CD4-positive, alpha-beta T cell treated with Interleukin-15 for 4 hours (primary cell): ENCODE measurements at places on chromosomes 1 and 21.
A peak's percentile ranks its signal among the peaks of the same experiment; 100 is the strongest.

GRCh38 chr1:11478571-11479374, at the start of gene DISP3:
TSS of gene DISP3 (plus strand) at chr1:11479155. CDS start at chr1:11500993, 21,838 bp downstream.
- DNase-seq, result peak; percentile 44

- no peak for DNase-seq
Measured at GRCh38 chr1:94068096-94068998, 52.6 kb downstream of the ABCA4 start.

GRCh38 chr1:153937331-153937730, 9.2 kb downstream of the DENND4B start:
- no peak for DNase-seq

DNA sequence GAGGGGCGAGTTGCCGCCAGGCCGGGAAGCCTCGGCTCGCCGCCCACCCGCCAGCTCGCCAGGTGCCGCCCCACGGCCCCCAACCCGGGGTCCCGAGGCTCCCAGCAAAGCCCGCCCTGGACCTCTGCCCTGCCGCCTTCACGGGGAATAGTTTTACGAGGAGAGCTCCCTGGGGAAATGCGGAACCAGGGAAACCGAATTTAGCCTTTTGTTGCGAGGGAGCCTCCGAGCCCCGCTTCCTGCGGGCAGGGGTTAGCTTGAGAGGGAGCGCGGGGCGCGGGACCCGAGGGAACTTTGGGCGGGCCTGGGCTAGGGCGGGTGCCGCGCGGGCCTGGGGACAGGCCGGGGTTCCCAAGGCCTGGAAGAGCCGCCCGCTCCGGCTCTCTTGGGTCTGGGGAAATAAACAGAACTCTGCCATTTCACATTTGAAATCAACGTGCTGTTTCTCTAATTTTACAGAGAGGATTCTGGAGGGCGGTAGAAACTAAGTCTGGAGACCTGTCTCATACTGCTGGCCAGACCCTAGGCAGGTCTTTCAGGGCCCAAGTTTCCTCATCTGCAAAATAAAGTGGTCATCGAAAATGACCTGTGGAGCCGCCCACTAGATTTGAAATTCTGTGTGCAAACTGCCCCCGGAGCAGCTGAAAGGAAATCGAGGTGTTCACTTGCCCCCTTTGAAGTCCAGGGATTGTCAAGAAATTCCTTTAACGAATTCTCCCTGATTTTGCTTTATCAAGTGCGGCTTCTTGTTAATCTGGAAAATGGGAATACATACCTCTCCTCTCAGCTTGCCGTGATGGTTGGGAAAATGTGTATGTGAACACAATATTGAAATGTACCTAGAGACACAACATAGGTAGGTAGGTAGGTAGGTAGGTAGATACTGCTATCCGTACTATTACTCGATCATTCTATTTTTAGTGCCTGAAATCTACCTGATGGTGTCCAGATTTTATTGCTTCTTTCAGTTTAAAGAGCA, 749 bp upstream of the GLUL start:
- no peak for DNase-seq

DNA sequence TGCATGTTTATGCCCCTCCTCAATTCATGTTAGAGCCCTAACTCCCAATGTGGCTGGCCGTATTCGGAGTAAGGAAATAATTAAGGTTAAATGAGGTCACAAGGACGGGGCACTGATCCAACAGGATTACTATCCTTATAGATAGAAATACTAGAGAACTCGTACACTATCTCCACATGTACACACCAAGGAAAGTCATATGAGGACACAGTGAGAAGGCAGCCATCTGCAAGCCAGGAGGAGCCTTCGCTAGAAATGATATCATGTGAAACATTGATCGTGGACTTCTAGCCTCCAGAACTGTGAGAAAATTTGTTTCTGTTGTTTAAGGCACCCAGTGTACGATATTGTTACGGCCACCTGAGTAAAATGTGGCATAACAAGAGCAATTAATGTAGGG, 79.7 kb downstream of the FAF1 start:
- DNase-seq, result no peak

DNA sequence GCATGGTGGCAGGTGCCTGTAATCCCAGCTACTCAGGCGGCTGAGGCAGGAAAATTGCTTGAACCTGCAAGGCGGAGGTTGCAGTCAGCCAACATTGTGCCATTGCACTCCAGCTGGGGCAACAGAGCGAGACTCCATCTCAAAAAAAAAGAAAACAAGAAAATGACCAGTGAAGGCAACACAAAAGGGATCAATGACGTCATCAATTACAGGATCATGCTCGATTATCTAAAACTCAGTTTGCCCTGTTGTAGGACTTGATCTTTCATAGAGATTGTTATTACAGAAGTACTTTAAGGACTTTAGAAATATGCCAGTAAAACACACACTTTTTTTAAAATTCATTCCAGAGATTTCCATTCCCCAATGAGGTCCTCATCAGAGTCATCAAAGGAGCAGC, 147.8 kb downstream of the ETS2 start:
- no peak for DNase-seq

GRCh38 chr21:45838634-45839033, 142.9 kb upstream of the COL6A1 start:
- DNase-seq, result no peak

DNA sequence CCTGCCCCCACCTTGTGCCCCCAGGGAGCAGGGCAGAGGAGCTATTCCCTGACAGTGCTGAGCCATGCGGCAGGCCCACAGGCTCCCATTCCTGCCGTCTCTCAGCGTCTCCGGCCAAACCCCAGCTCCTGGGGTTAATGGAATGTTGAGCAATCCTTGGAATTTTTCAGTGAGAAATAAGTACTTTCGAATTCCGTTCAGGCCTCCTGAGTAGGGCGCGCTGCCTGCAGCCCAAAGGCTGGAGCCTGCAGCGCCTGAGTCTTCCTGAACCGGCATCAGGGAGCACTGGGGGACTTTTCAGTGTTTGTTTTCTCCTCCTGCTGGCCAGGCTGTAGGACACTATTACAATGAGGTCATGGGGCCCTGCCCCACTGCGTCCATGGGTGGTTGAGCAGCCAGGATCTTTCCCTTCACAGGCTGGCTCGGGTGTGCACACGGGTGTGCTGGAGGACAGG, 33.3 kb upstream of the CSF1 start:
- no peak for DNase-seq

DNA sequence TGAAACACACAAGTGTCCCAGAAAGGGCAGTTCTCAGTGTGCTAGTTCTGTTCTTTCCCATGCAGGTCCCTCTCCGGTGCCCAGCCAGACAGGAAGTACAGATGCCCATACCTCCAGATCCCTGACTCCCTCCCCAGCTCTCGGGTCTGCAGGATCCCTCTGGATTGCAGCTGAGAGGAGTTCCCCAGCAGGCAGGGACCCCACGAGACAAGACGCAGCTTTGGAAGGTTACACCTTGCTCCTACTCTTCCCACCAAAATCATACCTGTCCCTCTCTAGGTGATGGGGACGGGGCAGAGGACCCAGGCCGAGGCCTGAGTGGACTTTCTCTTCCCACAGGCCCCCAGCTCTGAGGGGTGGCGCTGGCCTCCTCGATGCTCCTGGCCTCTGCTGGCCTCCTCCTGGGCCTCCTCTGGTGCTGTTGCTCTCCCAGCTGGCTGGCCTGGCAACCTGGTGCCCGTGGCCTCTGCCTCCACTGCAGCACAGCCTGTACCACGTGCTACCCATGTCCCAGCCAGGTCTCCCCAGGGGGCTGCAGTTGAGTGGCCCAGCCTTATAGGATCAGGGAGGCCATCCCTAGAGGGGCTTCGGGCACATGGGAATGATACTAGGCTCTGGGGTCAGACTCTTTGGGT, 9.4 kb downstream of the LDLRAD2 start:
- no peak for DNase-seq

- no peak for DNase-seq
Measured at GRCh38 chr1:5142389-5142788, 488.0 kb downstream of the AJAP1 start.

DNA sequence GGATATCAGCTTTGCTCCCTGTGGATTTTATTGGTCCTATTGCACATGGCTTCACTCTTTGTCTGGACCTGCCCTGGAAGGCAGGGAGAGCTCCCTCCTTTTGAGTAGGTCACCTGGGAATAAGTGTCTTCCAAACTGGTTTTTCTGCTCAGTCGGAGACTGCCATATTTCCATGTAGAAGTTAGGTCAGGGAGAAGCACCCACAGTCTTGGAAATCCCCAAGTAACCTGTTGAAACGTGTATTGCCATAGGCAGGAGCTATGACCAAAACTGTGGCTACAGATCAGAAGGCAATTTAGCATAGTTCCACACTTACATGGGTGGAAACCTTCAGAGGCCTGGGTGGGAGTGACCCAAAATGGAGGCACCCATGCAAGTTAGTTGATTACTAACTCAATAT, 3.5 kb upstream of the GNG12 start:
- no peak for DNase-seq

GRCh38 chr1:61132645-61133334, 50.4 kb downstream of the NFIA start:
- DNase-seq, result no peak

- DNase-seq, result no peak
Measured at GRCh38 chr1:157189986-157190982, 52.1 kb upstream of the ETV3 start.

DNA sequence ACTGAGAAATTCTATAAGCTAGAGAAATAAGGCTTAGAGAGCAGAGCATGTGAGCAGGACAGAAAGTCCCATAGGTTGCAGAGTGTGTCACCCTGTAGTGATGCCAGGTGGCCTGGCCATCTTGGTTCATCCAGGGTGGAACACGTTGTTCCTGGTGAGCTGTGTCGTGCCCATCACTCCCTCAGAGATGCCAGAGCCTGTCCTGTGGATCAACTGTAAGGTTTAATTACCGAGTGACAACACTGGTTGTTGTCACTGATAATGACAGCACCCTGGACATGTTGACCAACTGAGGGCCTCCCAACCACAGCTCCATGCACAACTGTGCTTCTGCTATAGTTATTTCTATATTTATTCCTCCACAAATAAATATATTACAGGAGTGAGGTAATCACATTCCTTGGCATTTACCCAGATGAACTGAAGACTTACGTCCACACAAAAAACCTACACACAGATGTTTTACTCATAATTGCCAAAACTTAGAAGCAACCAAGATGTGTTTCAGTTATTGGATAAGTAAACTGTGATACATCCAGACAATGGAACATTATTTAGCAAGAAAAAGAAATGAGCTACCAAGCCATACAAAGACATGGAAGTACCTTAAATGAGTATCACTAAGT, 6.2 kb downstream of the C1orf198 start:
- no peak for DNase-seq

- no peak for DNase-seq
Measured at GRCh38 chr1:56576880-56577405, 2.4 kb downstream of the PLPP3 start.

GRCh38 chr1:3942416-3943122, 42.5 kb upstream of the C1orf174 start:
- DNase-seq, result no peak

DNA sequence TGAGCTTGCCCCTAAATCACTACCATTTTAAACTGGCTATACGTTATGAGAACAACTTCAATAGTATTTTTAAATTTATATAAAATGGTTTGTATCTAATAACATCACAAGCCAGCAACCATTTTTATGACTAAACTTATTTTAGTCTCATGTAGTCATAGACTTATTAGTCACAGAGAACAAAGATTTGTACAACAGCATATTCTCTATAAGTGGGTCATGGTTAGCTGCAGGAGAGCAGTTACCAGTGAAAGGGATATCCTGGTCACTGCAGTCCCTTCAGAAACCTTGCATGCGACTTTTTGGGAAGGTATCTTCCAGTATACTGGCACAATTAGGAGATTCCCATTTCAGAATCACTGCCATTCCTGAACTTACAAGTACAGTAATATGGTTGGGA, 90.0 kb downstream of the HFM1 start:
- no peak for DNase-seq

GRCh38 chr1:28812669-28813468, 899 bp downstream of the OPRD1 start:
- no peak for DNase-seq

DNA sequence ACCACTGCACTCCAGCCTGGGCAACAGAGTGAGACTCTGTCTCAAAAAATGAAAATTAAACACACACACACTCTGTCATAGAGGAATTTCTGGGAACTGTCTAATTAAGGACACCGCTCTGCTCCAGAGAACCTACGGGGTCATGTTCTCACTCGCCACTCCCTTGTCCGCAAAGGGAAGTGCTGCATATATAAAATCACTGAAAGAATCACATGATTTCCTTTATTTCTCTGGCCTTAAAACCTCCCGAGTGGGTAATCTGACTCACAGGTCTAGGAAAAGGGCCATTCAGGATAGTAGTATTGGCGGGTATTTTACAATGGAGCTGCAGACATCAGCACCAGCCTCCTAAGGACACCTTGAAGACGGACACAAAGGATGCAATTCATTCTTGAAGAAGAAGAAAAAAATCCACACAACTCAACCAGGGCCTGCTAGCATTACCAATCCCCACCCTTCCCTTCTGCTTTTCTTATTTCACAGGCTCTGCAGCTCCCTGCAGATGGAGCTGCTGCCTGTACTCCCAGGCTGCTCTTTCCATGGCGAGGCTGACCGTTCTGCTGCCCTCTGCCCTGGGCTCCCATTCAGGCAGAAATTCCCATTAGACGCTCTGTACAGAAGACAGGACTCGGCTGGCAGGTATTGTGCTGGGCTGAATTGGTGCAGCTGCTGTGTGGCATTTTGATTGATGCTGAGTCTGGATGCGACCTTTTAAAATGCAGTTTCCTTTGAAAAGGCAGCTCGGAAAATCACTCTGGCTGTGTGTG, 53.3 kb upstream of the FAM89A start:
- no peak for DNase-seq

GRCh38 chr1:151829352-151830046, 2.1 kb downstream of the RORC start:
- no peak for DNase-seq

DNA sequence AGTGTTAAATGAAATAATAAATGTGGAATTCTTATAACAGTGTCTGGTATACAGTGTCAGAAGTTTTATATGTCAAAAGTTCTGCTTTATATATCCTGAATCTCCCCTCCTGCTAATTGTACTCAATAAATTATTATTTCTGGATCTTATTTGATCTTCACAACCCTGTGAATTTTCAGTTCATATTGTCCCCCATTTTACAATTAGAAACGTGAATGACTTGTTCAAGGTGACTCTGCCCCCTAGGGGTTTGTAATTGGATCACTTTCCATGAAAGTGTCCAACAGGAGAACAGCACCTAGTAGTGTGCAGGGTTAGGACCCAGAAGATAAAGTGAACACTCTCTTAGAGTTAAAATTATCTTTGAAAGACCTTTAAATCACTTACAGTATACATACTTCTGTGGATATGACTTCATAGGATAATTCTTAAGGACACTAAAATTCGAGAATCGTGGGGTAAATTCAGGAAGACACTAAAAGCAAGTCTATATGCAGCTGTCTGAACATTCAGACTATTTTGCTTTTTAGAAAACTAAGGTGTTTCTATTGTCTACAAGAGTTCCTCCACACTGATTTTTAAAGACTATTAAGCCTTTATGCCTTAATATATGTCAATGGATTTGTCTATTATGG, 4.5 kb upstream of the DDR2 start:
- DNase-seq, result peak; percentile 12

DNA sequence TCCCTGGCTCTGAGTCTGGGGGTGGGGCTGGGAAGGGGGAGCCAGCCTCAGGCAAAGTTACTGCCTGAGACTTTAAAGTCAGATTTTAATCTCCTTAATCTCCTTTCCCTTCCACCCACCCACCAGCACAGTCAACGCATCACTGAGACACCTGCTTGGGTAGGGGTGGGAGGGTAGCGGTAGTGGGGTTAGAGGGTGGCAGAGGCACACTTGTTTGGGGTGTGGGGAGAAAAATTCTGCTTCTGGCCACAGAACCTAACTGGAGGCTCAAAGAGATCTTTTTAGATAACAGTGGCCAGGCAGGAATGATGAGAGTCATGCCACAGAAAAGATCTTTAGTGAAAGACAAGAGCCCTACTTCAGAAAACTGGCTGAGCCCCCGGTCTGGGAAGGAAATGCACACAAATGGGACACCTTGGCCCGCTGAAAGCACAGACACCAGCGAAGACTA, 44.1 kb downstream of the CD247 start:
- DNase-seq, result no peak
